ENCODE measurements at places on chromosomes 6 and 20.

DNA sequence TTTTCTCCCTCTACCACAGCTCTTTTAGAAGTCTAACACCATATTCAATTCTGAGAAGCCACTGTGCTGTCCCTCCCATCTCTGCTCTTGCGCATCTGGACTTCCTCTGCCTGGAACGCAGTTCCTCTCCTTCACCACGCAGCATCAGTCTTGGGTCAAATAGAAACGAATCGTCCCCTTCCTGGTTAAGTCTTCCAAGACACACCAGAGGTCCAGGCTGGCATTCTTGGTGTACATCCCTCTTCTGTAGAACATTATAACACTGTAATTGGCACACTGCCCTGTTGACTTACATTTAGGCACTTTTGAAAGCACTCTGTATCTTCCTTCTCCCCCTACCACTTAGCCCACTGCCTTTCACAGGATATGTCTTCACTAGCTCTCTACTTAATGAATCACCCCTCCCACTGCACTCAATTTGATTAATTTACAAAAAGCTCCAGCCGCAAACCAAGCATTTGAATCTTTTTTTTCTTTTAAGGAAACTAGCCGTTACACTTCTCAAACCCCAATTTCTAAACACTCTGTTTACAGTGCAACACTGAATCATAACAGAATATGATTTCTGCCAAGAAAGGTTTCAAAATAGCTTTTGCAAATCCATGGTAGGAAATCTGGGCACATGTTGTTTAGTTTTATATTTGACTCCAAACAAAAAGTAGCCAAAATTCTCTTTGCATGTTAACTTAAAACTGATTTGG, 140.8 kb upstream of the CARMIL1 start:
- DNase-seq = peak; percentile 41

DNA sequence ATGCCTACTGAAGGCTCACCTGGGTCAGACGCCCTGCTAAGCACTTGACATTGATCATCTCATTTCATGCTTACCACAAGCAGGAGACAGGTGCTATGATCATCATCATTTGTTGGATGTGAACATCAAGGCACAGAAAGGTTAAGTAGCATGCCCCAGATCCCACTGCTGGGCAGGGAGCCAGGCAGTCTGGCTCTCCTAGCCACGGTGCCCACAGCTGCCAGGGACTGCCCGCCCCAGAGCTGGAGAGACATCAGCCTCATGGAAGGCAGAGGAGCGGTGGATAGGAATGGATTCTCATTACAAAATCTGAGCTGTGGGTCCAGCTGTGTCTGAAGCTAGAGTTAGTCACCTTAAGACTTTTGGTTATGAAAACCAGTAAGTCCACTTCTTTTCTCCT, 3.6 kb downstream of the SULF2 start:
- DNase-seq = no peak

- no peak for DNase-seq
Observed at GRCh38 chr6:39182604-39183003, 46.7 kb downstream of the KCNK5 start.

- no peak for DNase-seq
Observed at GRCh38 chr20:58997141-58997770, 9.8 kb downstream of the CTSZ start.

GRCh38 chr6:40352006-40352405, 235.2 kb downstream of the LRFN2 start:
- no peak for DNase-seq

- no peak for DNase-seq
Observed at GRCh38 chr6:3340894-3341293, 82.1 kb downstream of the PSMG4 start.

- DNase-seq = no peak
Observed at GRCh38 chr20:41411391-41411847, 44.8 kb upstream of the EMILIN3 start.

DNA sequence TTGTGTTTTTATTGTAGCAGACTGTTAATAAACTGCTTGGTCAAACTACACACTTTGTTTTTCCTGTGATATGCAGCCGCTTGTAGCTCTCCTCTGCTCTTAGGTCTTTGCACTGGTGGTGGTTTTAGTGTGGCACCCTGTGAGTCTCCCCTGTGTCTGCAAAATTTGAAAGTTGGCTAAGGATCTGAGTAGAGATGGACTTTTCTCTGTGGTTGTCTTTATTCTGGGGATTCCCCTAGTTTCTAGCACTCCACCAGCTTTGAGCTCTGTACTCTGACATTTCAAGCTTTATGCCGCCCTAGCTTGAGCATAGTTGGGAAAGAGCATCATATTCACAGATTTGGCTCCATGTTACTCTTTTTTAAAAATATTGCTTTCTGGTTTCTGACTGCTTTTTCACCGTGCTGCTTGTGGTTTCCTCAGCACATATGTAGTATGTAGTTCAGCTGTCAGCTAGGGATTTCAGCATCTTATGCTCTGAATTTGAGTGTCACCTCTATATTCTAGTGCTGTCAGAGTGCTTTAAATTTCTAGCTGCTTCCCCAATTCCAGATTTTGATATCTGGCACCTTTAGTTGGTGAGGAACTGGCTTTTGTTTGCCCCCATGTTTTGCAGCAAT, 25.4 kb downstream of the CDYL start:
- DNase-seq = no peak

- no peak for DNase-seq
Observed at GRCh38 chr6:111846066-111846465, 27.2 kb downstream of the FYN start.

DNA sequence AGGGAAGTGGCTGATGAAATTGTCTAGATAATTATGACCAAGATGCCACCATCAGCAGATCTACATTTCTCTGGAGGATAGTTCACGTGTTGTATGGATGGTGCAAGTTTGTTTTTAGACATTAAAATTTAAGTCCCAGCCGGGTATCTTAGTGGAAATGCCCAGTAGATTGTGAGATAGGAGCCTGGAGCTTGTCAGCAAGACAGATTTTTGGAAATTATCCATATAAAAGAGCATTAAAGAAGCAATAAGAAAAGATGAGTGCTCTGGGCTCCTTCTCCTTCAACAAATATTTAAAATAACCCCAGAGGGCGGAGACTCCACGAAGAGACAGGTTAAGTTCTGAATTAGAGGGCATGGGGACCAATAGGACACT, 47.6 kb upstream of the SMLR1 start:
- DNase-seq = no peak

DNA sequence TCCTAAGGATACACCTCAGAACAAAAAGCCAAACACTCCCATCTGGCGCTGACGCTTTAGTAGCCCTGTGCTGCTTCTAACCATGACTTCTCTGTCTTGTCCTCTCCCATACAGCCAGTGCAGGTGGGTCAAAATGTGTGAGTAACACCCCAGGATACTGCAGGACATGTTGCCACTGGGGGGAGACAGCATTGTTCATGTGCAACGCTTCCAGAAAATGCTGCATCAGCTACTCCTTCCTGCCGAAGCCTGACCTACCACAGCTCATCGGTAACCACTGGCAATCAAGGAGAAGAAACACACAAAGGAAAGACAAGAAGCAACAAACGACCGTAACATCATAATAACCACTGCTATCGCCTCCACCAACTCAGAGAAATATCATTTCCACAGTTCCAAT, 1.4 kb downstream of the DEFB132 start:
- DNase-seq = no peak

GRCh38 chr6:159762681-159763293, 942 bp downstream of the ACAT2 start:
- no peak for DNase-seq

DNA sequence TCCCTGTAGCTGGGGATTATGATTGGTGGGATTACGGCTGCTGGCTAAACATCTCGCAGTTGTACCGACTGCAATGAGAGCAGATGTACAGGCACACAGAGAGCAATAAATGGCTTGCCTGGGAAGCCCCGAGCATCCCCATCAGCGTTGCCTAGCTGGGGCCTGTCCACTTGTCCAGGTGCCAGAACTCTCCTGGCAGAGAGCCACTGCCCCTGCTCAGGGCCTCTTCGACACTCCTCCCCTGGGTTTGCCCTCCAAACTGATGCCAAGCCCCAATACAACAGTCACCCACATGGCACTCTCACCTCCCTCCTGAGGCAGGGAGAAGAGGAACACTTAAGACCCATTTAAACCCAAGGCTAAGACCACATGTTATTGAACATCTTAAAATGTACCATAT, 715.1 kb downstream of the PTPRT start:
- DNase-seq = no peak

GRCh38 chr6:149483334-149483725, 1.5 kb downstream of the ZC3H12D start:
- no peak for DNase-seq

DNA sequence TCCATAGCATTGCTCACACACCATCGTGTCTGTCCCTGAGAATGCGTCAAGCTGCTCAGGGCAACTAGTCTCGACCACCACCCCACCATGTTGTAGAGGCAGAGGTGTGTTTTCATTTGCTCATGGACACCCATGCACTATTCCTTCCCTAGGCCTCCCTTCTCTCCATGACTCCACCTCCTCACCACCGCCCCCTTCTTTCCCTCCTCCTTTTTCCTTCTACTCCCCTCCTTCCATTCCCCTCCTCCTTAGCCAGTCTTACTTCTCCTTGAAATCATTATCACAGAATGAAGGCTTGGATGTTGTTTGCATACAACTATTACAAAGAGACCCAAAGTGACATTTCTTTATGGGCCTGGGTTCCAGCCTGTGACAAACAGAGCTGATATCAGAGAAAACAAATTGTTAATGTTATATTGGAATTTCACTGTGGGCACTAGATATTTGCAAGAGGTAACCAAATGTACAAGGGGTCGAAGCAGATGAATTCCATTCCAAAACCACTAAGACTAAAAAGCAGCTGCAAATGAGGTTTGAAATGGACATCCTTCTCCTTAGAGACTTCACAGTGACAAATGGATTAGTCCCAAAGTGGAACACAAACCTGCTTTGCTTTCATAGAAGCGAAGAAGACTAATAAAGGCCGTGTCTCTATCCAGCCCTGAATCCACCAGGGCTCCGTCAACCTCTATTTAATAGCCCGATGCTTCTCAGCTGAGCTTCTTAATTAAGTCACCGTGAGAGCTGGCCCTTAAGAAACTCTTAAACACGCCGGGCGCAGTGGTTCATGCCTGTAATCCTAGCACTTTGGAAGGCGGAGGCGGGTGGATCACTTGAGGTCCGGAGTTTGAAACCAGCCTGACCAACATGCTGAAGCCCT, 275.8 kb upstream of the SULF2 start:
- no peak for DNase-seq

- peak; percentile 28 for DNase-seq
Observed at GRCh38 chr6:6610031-6610591, 21.6 kb downstream of the LY86 start.

GRCh38 chr6:9404351-9405146, 969.2 kb upstream of the SLC35B3 start:
- no peak for DNase-seq

- no peak for DNase-seq
Observed at GRCh38 chr20:51667002-51667408, 101.2 kb downstream of the ATP9A start.

GRCh38 chr20:45892049-45892825, 1.1 kb downstream of the CTSA start:
- no peak for DNase-seq

GRCh38 chr6:142242269-142242668, 59.5 kb upstream of the ADGRG6 start:
- DNase-seq = no peak

DNA sequence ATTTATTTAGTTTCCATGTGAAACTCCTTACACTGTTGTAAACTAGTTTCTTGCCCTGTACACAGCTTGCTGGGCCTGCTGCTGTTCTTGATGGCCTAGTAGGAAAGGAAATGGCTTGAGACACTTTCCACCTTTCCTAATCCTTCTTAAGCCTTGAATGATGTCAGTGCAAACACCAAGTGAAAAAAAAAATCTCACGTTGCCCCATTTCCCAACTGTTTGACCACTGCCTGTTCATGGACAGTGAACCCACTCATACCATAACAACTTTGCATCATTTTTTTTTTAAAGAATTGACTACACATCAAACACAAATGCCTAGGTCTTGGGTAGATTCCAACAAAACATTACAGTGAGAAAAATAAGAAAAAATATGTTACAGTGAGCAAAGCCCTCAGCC, 653.6 kb upstream of the FLRT3 start:
- no peak for DNase-seq

DNA sequence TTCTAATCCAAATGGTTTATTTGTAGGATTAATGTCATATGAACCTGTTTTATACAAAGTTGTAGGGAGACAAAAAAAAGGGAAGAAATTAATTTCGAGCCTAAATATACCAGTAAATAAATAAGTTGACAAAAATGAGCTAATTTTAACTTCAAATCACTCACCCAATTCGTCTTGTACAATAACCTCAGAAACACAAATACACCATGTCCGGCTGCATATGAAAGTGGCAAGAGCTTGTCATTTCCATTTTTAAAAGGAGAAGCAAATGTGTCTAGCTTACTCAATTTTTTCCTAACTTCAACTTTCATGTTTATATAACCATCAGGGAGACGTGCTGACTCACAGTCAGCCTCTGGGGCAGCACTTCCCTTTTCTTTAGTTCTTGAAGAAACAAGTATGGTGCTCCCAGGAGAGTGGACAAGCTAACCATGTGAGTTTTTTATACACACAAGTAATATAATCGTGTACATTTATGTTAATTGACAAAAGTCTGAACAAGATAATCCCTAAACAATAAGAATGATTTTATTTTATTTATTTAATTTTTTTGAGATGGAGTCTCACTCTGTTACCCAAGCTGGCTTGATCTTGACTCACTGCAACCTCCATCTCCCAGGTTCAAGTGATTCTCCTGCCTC, 55.5 kb upstream of the SGK1 start:
- DNase-seq = no peak

- no peak for DNase-seq
Observed at GRCh38 chr6:164532198-164533044, 777.0 kb downstream of the C6orf118 start.

- DNase-seq = no peak
Observed at GRCh38 chr6:50062051-50062450, 12.3 kb upstream of the DEFB112 start.

GRCh38 chr6:12613811-12614210, 102.8 kb upstream of the PHACTR1 start:
- no peak for DNase-seq

GRCh38 chr20:56766528-56766927, 137.4 kb downstream of the TFAP2C start:
- no peak for DNase-seq

GRCh38 chr6:31057426-31058003, 47.2 kb downstream of the MUC22 start:
- DNase-seq = no peak

DNA sequence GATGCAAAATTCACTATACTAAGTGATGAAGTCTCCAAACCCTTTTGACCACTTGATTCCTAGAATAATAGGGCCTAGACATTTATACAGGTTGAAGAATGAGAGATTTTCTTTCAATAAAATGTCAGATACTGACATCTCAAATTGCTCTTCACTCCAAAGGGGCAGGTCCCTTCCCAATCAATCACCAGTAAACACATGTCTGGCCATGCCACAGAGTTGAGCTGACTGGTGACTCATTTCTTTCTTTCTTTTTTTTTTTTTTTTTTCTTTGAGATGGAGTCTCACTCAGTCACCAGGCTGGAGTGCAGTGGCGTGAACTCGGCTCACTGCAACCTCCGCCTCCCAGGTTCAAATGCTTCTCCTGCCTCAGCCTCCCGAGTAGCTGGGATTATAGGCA, 388.6 kb upstream of the BTBD3 start:
- no peak for DNase-seq

Data from stimulated activated CD8-positive, alpha-beta memory T cell treated with anti-CD3 and anti-CD28 coated beads, Interleukin-12 subunit alpha, Interleukin-12 subunit beta, amount 100 ng/mL, for 1 hour (primary cell).